Amygdala (tissue), 56 donors: ENCODE measurements at places on chromosomes 5 and 9.

GRCh38 chr9:120891245-120891883, 14.4 kb upstream of the PHF19 start:
- no peak for DNase-seq

DNA sequence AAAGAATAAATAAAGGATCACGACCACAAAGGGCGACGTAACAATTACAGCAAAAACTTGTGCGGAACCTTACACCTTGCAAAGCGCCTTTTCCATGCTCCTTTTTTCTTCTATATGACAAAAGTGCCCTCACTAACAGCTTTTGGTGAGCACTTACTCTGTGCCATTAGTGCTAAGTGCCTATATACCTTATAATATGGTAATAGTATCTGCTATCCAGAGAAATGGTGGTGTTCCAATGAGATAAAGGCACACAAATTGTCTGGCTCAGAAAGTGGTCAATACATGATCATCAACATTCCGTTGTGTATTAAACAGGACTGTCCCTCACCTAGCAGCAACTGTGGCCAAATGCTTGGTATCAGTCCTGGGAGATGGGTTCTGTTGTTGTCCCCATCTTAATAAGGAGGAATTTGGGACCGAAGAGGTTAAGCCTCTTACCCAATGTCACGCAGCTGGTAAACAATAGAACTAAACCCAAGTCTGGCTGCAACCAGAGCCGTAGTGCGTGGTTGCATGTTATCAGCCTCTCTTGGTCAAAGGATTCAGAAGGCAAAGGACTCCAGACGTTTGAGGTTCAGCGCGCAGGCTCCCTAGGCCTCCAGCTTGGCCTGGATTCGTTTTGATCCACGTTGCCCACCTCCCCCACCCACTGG, 564 bp upstream of the TOR2A start:
- DNase-seq: no peak

- DNase-seq: no peak
Measured at GRCh38 chr9:94895668-94896067, 169.2 kb downstream of the AOPEP start.

GRCh38 chr9:19163631-19164030, 36.3 kb upstream of the PLIN2 start:
- DNase-seq: no peak

GRCh38 chr5:123359454-123360200, 63.6 kb downstream of the CEP120 start:
- no peak for DNase-seq

DNA sequence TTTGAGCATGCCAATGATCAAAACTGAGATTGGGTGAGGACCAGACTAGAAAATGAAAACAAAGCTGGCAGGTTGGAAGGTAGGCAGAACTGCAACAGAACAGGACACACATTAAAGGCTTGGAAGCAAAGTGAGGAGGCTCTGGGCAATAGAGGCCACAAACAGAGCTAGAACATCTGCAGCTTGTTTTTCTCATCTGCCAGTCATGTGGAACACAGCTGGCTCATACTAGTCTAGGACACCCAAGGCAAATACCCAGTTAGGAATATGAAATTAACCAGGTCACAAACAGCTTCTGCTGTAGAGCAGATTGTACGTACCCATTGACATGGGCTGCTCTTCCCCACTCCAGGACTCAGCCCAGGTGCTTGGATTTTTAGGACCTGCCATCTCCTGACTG, 61.7 kb downstream of the SPEF2 start:
- DNase-seq: no peak

GRCh38 chr5:16903480-16904300, 32.4 kb downstream of the MYO10 start:
- DNase-seq: no peak
